ENCODE measurements at places on chromosomes 1 and 21. TPM values are rescaled to one million over a fixed set of nuclear protein-coding genes. Genes with fewer than 3 reads are reported as not detected.

DNA sequence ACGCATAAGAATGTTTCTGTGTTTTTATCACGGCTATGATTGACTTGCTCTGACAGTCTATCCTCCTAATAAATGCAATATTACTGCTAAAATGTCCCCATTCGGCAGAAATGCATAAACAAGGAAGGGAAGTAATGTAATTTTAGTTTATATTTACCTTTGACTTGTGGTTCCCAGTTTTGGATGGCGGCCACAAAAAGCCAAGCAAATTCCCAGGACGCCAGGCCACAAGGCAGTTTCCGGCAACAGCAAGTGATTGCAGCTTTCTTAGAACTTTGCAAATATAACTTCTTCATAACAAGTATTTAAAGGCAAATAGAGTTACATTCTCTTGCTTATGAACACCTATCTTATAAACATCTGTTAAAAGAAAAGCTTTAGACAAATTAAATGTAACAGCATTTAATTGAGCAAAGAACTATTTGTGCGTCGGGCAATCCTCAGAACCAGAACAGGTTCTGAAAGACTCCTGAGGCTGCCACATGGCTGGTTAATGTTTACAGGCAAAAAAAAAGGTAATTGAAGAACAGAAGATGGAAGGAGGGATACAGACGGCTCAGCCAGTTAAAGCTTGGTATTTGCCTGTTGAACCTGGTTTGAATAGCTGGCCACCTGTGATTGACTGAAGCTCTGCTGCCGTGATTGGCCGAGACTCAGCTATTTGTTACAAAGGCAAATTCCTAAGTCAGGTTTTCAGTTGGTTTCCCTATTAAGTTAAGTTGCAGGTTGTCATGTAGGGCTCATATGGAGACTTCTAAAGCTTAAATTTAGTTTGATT lies 80.8 kb downstream of the C21orf91 start:
- H3K4me1 ChIP-seq = no peaks in the 10 kb centered on the region
- DNase-seq = no peak
- no peak overlapping the region for H3K4me3 ChIP-seq
- no peaks in the 10 kb centered on the region for H3K27me3 ChIP-seq
- H3K27ac ChIP-seq = no peak overlapping the region

Gene SLAMF6
- total RNA-seq = 0.68 TPM

Gene EDEM3
- total RNA-seq = 41.0 TPM

Gene CA6
- 0.68 TPM for total RNA-seq

Gene NBPF20
- total RNA-seq = 8.4 TPM

DNA sequence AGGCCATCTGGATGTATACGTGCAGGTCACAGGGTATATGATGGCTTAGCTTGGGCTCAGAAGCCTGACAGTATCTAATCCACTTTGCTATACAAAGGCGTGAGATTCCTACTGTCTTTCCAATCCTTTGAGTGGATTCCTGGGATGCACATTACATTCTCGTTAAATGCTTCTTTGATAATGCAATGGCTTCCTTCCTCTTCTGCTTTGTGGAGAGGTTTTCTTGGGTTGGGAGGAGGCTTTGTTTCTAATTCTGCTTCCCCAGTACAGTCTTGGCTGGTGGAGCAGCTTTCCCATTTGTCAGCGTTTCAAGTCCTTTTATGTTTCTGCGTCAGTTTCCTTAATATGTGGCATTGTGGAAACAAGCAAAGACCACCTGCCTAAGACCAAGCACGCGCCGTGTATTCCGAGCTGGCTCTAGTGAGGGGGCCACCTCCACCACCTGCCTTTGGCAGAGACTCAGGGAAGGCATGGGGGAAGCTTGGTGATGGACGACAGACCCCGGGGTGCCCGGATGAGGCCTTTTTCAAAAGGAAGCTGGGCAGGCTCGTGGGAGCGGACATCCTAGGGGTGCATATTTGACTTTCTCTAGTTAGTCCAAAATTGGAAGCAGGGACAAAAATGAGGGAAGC lies 72.7 kb downstream of the WDR4 start:
- H3K27ac ChIP-seq = no peak overlapping the region
- no peaks in the 10 kb centered on the region for H3K4me1 ChIP-seq
- H3K36me3 ChIP-seq = no peaks in the 10 kb centered on the region
- H3K27me3 ChIP-seq = no peaks in the 10 kb centered on the region
- no peak overlapping the region for H3K4me3 ChIP-seq
